Tongue (tissue), 3 donors: ENCODE measurements at places on chromosomes 5 and 9. TPM values are rescaled to one million over a fixed set of nuclear protein-coding genes. Genes with fewer than 3 reads are reported as not detected.

The STPG3 gene
- total RNA-seq, result not detected

The C9orf43 gene
- total RNA-seq, result 0.92 TPM

The CATSPER3 gene
- not detected for total RNA-seq

The CAMK4 gene
- 8.4 TPM for total RNA-seq

The IL7R gene
- 0.72 TPM for total RNA-seq

The SPINK6 gene
- total RNA-seq, result not detected

The PCDHGA4 gene
- total RNA-seq, result 3.9 TPM

The SLIT3 gene
- total RNA-seq, result 21.4 TPM

The FOXI1 gene
- not detected for total RNA-seq

The LOX gene
- total RNA-seq, result 46.0 TPM

The PCDHA7 gene
- total RNA-seq, result 0.21 TPM

The SPATA31D4 gene
- not detected for total RNA-seq

GRCh38 chr9:130003943-130004552 lies 38.9 kb downstream of the FNBP1 start:
- no peak for DNase-seq

- DNase-seq, result no peak
Measured at GRCh38 chr5:167233507-167234220, 1057.8 kb upstream of the WWC1 start.

DNA sequence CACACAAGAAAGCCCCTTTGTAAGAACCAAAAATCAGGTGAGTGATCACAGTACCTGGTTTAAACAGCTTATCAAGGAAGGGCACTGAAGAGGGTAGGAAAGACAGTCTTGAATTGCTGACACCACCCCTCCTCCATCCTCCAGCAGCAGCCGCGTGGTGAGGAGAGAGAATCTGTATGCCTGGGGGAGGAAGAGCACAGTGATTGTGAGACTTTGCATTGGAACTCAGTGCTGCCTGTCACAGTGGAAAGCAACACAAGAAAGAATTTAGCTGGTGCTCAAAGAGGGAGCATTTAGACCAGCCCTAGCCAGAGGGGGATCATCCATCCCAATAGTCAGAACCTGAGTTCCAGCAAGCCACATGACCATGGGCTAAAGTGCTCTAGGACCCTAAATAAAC lies 11.6 kb upstream of the STX17 start:
- no peak for DNase-seq

DNA sequence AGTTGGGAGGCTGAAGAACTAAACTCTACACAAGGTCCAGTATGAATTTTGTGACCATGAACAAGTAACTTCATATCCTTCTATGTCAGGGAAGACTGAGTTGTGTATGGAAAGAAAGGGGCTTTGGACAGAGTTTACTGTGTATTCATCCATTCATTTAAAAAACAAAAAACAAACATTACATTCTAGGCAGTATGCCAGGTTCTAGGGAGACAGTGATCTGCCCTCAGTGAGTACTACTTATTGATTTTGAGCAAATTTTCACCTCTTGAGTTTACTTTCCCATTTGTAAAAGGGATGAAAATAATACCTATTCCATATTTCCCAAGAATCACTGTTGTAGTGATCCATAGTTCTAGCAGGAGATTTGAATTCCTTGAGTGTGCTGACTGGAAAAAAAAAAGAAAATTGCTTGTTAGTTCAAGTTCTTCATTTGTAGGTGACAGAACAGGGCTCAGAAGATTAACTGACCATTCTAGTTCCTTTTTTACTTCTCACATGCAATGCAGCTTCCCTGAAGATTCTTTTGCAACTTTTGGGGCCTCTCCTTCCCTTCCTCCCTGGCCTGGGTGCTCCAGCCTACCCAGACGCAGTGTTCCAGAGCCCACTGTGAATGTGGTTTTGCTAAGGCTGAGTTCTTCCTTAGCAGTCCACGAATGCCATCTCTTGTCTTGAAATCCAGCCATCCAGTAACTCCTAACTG lies 2.6 kb upstream of the GAPVD1 start:
- no peak for DNase-seq

- no peak for DNase-seq
Measured at GRCh38 chr9:137087409-137087925, 682 bp downstream of the MAN1B1 start.

GRCh38 chr5:154044581-154044980 lies 5.8 kb downstream of the MFAP3 start:
- DNase-seq, result no peak

GRCh38 chr5:107248066-107248695 lies 422.6 kb downstream of the EFNA5 start:
- peak; percentile 41 for DNase-seq

DNA sequence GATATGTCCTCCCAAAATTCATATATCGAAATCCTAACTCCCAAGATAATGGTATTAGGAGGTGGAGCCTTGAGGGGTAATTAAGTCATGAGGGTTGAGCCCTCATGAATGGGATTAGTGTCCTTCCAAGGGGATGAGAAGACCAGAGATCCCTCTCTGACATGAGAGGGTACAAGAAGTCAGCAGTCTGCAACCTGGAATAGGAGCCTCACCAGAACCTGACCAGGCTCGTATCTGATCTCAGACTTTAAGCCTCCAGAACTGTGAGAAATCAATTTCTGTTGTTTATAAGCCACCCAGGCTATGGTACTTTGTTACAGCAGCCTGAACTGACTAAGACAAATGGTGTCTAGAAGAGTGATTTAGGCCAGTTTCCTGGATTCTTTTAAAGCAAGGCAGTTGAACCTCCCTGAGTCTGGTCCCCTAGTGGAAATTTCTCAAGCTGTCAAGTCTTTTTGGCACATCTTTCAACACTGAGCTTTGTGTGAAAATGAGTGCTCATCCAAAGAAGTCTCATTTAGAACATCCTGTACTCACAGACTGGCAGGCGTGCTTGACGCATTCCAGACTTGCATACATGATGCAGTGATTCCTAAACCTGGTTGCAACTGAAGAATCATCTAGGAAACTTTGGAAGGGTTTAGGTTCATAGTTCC lies 254.8 kb upstream of the PPP1R2B start:
- peak; percentile 86 for DNase-seq

DNA sequence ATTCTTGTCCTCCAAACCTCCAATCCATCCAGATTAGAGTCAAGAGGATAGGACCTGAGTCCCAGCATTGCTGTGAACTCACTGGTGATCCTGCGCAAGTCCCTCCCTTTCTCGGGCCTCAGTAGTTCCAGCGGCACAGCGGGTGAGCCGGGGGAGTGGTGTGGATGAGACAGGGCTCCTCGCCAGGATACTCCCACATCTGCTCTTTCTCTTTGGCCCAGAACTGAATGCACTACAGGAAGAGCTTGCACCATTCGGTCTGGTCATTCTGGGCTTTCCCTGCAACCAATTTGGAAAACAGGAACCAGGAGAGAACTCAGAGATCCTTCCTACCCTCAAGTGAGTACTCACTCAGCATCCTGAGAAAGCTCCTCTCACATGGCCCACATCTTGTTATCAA lies 6.3 kb downstream of the GPX3 start:
- no peak for DNase-seq

DNA sequence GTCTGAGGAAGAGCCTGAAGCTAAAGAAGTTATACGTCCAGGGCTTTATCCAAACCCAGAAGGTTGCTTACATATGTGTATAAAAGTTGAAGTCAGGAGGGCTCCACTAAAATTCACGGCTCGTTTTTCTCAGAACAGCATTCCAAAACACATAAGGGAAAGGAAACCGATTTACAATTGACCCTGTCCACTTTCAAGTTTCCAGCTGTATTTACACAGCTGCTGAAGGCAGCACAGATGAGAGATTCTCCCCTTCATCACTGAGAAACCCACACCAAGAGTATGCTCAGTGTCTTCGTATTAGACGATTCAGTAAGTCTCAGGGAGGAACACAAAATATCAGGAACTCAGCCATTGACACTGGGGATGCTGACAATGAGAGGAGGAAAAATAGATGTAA lies 5.9 kb upstream of the NREP start:
- DNase-seq, result peak; percentile 82

GRCh38 chr5:85814596-85814995 lies 803.1 kb upstream of the COX7C start:
- no peak for DNase-seq

GRCh38 chr5:143179126-143179740 lies 224.3 kb downstream of the NR3C1 start:
- no peak for DNase-seq

GRCh38 chr9:23819403-23819802 lies 6.6 kb downstream of the ELAVL2 start:
- DNase-seq, result no peak

GRCh38 chr5:7622498-7622897 lies 226.6 kb downstream of the ADCY2 start:
- no peak for DNase-seq

- peak; percentile 1 for DNase-seq
Measured at GRCh38 chr5:12460493-12461261, 556.4 kb upstream of the CTNND2 start.

DNA sequence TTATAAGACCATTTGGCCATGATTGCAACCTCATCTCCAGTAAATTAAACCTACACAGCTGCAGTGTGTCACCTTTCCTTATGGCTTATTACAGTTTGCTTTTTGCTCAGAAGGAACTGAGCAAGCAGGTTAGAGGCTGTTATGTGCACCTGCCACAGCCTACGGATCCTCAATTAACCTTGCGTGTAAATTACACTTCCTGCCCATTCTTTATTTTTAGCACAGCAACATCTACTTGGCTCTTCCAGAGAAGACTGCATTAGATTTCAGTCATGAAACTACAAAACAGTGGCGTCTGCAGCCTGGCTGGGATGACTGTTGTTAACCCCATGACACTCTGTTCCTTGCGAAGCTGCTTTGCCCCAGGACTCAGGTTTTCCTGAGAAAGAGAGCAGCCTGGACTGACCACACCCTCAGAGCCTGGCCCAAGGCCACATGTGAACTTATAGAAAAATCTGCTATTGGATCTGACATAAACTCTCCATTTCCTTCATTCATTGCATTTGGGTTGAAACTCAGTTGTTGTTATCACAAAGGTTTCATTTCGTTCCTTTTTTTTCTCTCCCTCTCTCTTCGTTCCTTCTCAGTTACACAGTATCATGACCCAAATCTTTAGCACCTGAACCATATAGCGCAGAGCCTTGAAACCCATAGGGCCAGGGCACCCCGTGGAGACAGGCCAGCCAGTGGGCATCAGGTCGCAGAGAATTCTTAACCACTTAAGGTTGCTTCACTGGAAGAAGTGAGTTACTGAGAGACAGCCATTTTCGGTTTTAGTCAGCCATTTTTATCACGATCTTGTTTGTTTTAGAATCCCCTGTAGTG lies 138.6 kb downstream of the PALM2AKAP2 start:
- DNase-seq, result peak; percentile 50

GRCh38 chr5:112604732-112605630 lies 132.7 kb upstream of the APC start:
- DNase-seq, result no peak

DNA sequence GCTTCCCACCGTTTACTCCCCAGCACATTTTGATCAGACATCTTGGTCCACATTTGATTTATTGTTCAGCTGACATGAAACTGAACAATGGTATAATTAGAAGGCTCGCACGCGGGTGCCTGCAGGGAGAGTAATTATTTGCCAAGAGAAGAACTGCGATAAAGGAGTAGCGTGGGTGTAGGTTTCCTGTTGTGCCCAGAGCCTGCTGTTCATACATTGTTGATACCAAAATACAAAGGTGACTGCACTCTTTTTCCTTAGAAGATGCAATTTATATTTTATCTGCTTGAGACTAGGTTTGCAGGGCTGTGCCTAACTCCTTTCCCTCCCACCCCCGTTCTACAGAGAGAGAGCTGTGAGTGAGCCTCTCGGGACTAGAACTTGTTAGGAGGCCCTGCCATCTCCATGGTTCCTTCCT lies 241.8 kb upstream of the MSX2 start:
- no peak for DNase-seq

- DNase-seq, result no peak
Measured at GRCh38 chr9:134488331-134489280, 153.0 kb upstream of the COL5A1 start.

- DNase-seq, result peak; percentile 12
Measured at GRCh38 chr9:79346350-79347020, 225.3 kb upstream of the TLE4 start.
